ENCODE measurements at places on chromosomes 7 and 10. TPM values are rescaled to one million over a fixed set of nuclear protein-coding genes. Genes with fewer than 3 reads are reported as not detected.

OR2A5 gene
- not detected for total RNA-seq

UCN3 gene
- total RNA-seq: not detected

CFAP70 gene
- 0.17 TPM for total RNA-seq

CDK1 gene
- 168 TPM for total RNA-seq

PKD2L1 gene
- total RNA-seq: not detected

COBL gene
- total RNA-seq: 51.9 TPM

TEX47 gene
- not detected for total RNA-seq

SLC13A1 gene
- total RNA-seq: not detected

LFNG gene
- 24.5 TPM for total RNA-seq

All from GM23338 (cell line).